ENCODE measurements at places on chromosomes 6 and 20.

DNA sequence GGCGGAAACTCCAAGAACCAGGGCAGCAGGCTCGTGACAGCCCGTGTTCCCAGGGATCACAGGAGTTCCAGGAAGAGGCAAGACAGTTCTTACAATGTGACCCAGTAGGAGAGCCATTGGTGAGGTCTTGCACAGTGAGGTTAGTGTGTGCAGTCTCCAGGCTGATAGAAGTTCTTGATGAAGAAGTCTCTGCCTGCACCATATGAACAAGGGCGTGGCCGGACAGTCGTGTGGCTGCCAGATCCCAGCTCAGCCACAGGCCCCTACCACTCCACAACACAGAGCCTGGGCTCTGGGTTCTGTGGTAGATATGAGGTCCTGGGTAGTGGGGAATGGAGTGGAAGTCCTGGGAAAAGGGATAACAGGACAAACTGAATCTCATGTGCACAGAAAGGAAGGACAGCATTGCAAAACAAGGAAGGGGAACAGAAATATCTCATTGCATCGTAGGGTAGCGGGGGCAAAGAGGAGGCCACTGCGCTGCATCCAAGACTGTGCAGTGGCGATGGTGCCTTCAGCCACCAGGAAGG, 65.2 kb downstream of the STX11 start:
- DNase-seq = peak; percentile 84

DNA sequence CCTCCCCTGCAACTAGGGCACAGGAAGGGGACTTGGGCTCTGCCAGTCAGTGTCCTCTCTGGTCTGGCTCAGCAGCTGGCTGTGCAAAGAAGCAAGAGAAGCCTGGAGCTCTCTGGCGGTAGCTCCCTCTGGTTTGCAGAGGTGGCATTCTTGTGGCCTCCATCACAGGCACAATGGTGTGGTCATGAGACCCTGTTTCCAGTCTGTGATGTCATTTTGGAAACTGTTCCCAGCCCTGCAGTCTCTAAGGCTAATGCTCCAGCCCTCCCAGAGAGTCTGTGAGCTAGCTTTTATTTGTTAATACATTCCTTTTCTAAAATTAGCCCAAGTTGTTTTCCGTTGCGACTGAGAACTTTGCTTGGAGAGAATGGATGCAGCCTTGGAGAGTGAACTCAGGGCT, 69.5 kb upstream of the FOXQ1 start:
- DNase-seq = no peak

GRCh38 chr20:37267667-37268313, 6.2 kb upstream of the GHRH start:
- no peak for DNase-seq

- DNase-seq = no peak
Measured at GRCh38 chr6:17899491-17899890, 87.9 kb downstream of the KIF13A start.

DNA sequence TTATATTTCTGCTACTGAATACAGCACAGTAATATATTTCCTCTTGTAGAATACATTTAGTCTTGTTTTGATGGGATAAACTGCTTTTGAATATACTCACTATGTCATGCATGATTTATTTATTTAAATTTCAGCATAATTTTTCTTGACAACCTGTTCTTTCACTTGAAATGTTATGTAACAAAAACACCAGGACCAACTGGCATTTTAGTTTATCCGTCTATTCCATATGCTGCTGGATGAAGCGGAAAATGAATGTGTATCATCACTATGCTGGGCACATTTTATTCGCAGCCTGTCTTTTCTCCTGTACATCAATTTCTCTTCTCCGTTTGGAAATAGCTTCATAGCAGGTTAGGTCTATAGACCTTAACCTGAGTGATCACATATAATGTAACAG, 206.8 kb upstream of the PLCB4 start:
- no peak for DNase-seq

DNA sequence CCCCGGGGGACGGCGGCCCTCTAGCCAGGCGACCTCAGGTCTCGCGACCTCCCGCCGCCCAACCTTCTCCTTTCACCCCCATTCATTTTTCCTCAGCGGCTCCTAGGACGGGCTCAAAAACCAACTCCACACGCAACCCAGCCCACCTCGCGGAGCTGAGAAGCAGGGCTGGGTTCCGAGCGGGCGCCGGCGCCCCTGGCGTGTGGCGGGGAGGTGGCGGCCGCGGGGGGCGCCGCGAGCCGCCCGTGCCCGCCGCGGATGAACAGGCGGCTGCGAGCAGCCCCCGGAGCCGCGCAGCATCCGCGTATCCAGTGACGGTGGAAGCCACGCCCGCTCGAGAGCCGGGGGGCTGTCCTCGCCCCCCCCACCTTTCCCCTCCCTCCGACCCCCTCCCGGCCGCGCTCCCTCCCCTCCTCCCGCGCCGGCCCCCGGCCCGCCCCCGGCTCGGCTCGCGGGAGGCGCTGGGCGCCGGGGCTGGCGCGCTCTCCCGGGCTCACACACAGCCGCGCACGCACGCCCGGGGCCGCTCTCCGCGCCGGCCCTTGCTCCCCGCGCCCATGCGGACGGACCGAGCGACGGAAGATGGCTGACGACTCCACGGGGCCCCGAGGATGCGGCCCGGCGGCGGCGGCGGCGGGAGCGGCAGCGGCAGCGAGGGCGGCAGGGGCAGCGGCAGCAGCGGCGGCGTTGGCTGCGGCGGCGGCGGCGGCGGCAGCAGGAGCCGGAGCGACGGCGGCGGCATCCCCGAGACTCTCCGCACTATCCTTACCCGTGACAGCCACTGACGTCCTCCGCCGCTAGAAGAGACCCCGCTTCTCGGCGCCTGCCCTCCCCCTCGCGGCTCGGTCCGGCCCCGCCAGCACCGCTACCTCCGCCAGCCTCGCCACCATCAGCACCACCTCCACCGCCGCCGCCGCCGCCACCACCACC, at the start of gene SOBP:
Gene SOBP (plus strand): TSS at position 482 of the 930 bp plus-strand sequence. CDS start 500 bp downstream, outside the sequence.
- DNase-seq = no peak

DNA sequence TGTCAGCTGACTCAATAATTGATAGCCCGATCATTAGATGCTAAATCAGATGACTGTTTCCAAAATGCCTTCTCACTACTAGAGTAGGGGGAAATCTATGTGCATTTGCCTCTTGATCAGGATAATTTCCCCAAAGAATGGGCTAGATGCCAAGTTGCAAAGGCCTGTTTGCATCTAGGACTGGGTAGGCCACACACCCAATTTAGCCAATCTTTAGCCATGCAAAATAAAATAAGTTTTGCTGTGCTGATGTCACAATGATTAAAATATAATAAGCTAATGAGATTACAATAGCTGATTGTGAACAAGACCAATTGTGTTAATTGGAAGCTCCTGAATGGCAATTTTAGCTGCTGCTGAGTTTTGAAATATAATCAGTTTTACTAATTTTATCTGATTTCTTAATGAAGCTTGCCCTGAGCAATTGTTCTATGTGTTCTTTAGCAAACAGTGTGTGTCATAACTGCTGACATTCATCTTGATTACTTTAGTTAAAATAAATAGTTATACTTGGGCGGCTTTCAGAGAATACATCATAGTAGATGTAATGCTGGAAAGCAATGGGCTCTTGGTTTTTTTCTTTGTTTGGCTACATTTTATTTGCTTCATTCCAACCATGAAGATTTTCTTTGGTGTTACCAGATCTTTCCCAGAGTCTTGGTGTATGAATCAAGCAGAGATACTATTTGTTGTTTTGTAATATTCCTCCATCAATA, 973.2 kb upstream of the SLC35B3 start:
- no peak for DNase-seq

- DNase-seq = no peak
Measured at GRCh38 chr6:138374815-138375214, 2.9 kb upstream of the SMIM28 start.

DNA sequence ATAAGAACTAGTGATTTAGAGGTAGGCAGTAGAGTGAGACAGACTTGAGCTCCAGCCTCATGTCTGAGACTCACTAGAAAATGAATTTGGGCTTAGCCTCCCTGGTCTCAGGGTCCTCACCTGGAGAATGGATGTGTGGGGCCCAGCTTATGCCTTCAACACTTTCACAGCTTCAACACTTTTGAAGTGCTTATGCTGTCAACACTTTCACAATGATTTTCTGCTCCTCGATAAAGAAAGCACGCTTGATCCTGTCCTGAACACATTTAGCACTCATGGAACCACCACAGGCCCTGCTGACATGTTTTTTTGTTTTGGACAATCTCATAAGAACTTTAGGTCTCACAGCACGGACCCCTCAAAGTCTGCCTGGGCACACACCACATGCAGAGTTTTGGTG, 229.3 kb downstream of the PACRG start:
- no peak for DNase-seq

DNA sequence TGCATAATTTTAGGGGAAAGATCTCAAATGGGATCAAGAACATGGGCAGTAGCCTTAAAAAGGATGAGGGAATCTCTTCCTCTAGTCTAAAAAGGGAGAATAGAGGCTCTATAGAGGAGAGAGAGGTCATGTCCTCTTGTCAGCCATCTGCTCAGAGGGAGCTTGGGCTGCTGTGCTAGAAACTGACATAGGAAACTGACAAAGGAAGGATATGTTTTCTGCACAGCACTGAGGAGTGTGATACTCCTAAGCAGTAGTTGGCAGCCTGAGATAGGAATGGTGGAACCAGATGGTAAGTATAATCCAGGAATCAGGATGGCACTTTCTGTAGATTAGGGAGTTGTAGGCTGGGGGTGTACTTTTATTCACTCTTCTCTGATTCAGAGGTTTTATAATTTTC, 59.2 kb downstream of the PTPRA start:
- no peak for DNase-seq

DNA sequence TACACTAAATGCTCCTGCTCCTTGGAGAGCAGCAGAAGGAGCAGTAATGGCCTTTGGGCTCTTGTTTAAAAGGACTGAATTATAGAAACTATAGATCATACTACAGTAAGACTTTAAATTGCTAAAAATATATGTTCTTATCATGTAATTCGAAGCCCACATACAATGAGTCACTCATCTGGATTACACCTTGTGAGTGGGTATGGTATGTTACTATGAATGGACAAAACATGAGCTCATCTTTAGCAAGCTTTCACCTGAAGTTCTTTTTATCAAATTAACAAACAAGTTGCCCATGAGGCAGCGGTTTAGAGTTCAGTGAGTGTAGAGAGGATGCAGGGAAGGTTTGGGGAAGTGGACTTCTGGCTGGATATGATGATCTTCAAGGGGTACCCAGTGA, 114.4 kb upstream of the CCN2 start:
- DNase-seq = no peak

DNA sequence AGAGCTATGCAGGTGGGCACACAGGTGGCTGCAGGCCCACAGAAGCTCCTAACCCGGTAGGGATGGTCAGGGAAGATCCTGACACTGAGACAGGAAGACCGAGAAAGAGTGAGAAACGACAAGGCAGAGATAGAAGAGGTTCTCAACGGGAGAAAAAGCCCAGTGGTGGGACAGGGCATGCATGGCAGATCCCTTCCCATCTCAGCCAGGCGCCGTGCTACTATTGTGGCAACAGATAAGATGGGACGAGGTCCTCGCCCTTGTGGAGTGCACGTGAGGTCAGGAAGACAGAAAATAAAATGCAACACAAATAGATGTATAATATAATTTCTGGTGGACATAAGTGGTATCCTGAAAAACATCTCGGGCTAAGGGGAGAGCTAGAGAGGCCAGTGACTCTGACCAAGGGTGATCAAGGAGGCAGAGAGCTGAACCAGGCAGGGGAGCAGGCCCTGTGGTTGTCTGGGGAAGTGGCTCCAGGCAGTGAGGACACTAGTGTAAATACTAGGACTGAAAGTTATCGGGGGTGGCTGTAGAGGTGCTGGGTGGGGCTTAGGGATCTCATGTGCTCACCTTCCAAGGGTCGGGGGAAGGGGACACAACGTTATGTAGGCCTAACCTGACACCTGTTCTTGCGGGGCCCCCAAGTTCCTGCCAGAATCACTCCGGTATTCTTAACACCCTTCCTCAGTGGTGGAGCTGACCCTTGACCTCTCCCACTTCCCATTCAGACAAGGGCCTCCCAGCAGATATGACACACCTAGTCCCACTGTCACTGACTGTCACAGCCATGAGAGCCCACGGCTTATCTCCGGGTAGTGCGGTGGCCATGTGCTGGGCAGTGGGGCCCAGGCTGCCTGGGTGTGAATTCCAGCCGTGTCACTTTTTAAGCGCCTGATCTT, 1.0 kb downstream of the SRXN1 start:
- no peak for DNase-seq

DNA sequence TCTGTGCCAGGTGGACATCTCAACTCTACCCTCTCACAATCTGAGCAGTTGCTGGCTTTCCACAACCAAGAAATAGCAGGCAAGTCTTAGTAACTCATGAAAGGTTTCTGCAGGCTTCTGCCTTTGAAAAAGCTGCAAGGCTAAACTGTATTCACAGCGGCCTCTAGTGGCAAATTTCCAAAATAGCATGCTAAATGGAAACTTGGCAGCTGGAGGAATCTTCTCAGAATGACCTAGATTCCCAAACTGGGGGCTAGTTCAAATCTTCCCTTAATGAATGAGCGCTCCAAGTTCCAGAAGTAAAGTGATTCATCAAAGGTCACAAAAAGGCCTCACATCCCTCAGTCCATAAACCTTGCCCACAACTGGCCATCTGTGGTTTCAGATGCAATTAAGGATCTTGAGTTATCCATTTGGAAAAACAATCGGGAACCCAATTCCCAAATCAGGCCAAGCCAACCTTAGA, 11.9 kb upstream of the CPNE5 start:
- peak; percentile 85 for DNase-seq

DNA sequence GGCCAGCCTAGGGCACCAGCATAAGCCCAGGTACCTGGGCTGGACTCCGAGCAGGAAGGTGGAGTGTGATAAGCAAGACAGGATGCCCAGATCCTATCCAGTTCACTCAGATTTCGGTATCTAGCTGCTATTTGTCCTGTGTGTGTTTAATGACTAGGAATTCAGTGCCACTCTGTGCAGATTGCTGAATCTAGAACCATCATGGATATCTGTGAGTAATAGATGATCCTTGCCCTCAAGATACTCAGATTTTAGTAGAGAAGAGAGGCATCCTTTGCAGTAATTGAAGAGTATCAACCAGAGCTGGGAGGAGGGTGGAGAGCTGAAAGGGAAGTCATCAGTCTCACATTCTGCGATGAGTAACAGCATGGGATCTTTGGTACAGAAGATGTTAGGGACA, 155.0 kb upstream of the ARID1B start:
- DNase-seq = no peak

DNA sequence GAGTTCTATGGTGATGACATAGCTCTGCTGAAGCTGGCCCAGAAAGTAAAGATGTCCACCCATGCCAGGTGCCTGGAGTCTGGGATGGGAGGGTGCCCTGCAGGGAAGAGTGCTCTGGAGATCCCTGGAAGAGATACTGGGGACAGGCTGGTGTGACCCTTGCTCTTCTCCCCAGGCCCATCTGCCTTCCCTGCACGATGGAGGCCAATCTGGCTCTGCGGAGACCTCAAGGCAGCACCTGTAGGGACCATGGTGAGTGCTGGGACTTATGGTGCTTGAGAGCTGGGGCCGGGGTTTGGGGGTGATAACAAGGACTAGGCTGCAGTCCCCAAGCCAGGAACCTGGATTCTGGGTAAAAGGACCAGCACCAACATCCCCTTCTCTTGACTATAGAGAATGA, 2.2 kb upstream of the CFB start:
- DNase-seq = no peak

- peak; percentile 17 for DNase-seq
Measured at GRCh38 chr6:20559924-20560551, 25.8 kb downstream of the CDKAL1 start.

- no peak for DNase-seq
Measured at GRCh38 chr6:88708197-88708744, 255.1 kb downstream of the RNGTT start.

GRCh38 chr6:3312604-3313231, 54.0 kb downstream of the PSMG4 start:
- DNase-seq = no peak

Data from AML-193 (cell line).